Right cardiac atrium (tissue), 5 donors: ENCODE measurements at places on chromosomes 3 and 15. TPM values are rescaled to one million over a fixed set of nuclear protein-coding genes. Genes with fewer than 3 reads are reported as not detected.

DNA sequence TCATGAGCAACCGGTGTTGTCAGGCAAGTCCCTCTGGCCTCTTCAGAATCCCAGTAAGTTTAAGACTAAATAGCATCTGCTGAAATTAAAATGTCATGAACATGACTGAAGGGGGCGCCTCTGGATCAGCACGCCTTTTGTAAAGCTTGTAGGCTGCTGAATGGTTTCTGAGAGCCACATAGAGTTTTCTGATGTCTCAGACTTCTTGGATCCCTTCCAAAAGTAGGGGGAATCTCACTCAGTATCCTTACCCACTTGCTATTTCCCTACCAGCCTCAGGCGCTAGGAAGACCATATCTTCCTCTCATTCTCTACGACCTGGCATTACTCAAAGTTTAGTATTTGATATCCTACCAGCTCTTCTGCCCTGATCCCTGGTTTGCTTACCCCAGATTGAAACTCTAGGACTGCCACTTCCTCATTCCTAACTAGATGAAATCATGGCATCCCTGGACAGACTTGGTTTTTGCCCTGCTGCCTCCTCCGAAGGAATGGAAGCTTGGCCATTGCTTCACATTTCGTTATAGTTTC lies 62.7 kb upstream of the CD47 start:
- DNase-seq = peak; percentile 42

GRCh38 chr3:142563496-142563997 lies 15.0 kb downstream of the ATR start:
- no peak for DNase-seq

GRCh38 chr3:72904163-72904562 lies 16.3 kb downstream of the GXYLT2 start:
- DNase-seq = no peak

DNA sequence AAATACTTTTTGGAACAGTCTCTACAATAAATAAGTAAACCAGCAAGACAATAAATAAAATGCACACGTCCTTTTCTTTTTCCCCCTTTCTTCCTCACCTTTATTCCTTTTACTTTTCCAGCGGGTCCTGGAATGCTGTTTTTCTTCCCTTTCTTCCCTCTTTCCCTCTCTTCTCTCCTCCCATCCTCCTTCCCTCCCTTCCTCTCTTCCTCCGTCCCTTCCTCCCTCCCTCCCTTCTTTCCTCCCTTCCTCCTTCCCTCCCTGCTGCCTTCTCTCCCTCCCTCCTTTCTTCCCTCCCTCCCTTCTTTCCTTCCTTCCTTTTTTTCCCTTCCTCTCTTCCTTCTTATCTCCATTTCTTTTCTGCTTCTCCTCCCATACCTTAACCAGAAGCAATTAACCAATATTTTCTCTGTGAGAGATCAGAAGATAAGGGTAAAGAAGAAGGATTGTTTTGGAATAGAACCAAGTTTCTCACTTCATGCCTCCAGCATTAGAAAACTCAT lies 3.3 kb upstream of the IL17RE start:
- DNase-seq = no peak

DNA sequence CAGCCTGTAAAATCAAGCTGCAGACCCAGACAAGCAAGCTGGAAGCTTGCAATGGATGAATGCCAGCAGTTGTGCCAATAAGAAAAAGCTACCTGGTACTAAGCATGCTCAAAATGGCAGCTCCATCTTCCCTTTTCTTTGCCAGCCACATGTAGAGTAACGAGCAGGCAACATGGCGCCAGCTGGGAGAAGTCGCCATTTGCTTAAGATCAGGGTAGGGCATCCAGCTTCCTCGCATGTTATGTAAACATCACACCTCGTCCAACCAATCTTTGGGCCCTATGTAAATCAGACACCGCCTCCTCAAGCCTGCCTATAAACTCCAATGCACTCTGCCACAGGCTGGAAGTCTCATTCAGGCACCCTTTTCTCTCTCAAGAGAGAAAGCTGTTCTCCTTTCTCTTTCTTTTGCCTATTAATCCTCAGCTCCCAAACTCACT lies 973.9 kb downstream of the FHIT start:
- DNase-seq = no peak

DNA sequence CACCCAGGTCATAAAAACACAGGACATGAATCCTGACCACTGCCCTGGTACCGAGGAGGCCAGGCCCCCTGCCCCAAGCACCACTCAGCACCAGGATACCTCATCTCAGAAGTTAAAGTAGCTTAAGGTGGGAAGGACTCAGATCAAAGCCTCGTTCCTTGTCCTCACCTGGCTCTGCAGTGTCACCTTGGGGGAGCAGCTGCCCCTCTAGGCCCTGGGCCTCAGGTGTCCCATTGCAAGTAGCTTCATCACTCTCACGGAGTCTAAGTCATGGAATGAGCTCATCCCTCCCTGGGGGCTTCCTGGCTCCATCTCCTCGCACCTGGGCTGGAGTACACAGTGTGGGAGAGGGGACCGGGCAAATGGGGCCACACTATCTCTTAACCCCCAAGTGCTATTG lies 148.0 kb downstream of the TPRA1 start:
- no peak for DNase-seq

- DNase-seq = no peak
Measured at GRCh38 chr3:178329936-178330335, 206.3 kb upstream of the KCNMB2 start.

- no peak for DNase-seq
Measured at GRCh38 chr3:138323971-138324370, 5.7 kb downstream of the NME9 start.

DNA sequence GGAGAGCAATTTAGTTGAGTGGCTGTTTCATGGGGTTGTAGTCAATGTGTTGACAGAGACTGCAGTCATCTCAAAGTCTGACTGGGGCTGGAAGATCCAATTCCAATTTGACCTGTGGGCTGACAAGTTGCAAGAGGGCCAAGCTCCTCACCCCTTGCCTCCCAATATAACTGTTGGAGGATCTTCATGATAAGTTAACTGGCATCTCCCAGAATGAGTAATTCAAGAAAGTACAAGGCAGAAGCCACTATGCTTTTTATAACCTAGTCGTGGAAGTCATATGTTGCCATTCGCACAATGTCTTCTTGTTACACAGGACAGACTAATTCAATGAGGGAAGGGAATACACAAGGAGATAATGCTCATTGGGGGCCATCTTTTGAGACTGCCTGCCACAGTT lies 29.1 kb downstream of the GPR15 start:
- DNase-seq = no peak

The CAMK2N2 gene
- 0.07 TPM for polyA plus RNA-seq

The SCAANT1 gene
- polyA plus RNA-seq = not detected

The KNG1 gene
- polyA plus RNA-seq = 0.23 TPM

The AHSG gene
- 0.05 TPM for polyA plus RNA-seq

The FOXB1 gene
- not detected for polyA plus RNA-seq
